ENCODE measurements at places on chromosomes 6 and 20.

DNA sequence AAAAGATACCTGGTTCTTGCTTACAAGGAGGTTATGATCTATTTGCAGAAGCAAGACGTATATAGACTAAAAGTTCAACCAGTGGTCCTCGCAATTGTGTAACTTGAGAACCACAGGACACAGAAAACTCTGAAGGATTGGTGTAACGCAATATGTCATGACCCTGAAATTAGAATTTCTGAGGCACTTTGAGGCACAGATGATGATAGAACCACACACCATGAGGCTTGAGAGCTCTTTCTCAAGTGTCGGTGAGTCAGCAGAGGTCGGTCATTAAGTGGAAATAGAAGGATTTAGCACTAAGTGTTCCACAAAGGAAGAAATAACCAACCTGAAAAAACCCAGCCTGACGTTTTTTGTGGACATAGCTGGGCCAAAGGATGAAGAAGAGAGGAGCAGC is 15.3 kb upstream of the CCN2 start:
- no peak for DNase-seq

DNA sequence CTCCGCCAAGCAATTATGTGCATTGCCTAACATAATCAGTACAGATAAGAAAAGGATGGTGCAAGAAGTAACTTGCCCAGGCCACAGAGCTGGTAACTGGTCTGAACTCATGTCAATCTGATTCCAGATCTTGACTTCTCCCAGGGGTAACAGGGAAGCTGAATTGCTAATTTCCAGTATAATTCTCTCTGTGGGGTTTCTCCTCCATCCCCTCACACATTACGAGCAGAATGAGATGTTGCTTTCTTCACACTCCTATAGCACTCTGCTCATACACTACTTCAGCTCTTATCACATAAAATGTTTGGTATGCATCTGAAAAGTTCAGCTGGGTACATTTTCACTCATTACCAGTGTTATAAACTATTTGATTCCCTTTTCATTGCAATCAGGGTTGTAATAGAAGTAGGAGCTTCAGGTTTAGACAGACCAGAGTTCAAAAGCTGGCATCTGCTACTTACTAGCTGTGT is 24.0 kb upstream of the LRRC1 start:
- DNase-seq = no peak

GRCh38 chr6:122654012-122654411 is 43.8 kb downstream of the PKIB start:
- no peak for DNase-seq

- no peak for DNase-seq
Observed at GRCh38 chr20:63413963-63414684, 53.0 kb upstream of the CHRNA4 start.
